ENCODE measurements at places on chromosomes 4 and X.

DNA sequence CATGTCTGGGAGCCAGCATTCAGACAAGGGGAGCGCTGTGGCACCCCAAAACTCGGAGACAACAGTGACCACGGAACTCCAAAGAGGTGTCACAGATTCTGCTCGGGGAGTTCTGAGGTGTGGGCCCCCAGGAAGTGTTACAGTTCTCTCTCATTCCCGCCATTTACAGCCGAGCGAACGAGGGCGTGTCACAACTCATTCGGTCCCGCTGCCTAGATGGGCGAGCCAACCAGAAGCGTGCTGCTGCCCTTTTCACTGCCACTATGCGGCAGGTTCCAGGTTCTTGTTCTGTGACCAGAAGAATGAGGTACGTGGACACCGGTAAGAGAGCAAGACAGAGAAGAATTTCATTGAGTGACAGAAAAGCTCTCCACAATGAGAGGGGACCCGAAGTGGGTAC lies 1370.6 kb upstream of the AGA start:
- no peak for DNase-seq

GRCh38 chr4:140090215-140090731 lies 63.7 kb downstream of the MAML3 start:
- DNase-seq: no peak

DNA sequence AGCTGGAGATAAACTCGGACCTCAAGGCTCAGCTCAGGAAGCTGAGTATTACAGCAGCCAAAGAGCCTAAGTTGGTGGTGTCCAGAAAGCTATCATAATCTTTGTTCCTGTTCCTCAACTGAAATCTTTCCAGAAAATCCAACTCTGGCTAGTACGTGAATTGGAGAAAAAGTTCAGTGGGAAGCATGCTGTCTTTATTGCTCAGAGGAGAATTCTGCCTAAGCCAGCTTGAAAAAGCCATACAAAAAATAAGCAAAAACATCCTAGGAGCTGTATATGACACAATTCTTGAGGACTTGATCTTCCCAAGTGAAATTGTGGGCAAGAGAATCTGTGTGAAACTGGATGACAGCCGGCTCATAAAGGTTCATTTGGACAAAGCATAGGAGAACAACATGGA lies 74.6 kb downstream of the SHISA3 start:
- DNase-seq: no peak

DNA sequence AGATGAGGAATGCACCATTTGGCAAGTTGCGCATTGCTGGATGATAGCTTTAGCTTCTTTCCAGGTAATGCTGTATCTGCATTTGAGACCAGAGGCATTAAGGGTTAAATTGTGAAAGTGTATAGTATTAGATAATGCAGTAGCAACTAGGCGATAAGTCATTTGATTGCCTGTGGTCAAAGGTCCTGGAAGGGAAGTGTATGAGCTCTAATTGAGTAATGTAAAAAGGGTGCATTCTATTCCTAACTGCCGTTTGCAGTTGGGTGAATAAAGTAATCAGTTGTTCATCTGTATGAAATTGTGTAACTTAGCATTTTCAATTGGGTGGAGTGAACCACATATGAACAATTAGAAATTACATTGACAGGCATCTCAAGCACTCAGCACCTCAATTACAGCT lies 54.5 kb upstream of the WDR1 start:
- DNase-seq: no peak

DNA sequence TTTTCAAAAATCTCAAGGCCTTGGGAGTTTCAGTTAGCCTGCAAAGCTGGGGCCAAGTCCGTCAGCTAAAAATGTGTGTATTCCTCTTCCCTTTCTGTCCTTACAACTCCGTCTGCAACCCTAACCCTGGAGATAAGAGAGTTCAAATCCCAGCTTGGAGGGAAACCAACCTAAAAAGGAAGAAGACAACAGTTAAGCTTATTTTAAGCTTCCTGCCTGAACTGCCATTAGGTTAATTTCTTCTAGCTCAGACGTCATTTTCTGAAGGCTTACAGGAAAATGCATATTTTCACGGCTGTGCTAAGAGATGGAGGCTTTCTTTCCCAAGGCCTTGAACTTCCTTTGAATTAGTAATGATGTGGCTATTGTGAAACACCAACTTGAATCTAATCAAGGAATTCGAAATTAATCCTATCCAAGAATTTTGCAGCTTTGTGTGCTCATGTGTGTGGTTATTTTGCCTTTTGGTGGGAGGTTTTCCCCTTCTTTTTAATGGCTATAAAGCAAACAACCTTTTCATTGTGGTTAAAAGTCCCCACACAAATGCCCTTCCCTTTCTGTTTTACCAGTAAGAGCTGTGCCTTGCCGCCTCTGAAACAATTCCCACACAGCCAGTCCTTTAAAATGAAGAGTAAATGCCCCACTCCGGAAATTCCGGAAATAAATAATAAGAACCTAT lies 103.5 kb downstream of the IRF2 start:
- DNase-seq: no peak

Data from central memory CD4-positive, alpha-beta T cell (primary cell).